NK-92 treated with Interleukin-12 subunit alpha and Interleukin-12 subunit beta, amount 100 ng/mL, for 24 hours (cell line): ENCODE measurements at places on chromosomes 2 and 18.

GRCh38 chr2:99382143-99382542, 45.0 kb downstream of the EIF5B start:
- no peak for DNase-seq

DNA sequence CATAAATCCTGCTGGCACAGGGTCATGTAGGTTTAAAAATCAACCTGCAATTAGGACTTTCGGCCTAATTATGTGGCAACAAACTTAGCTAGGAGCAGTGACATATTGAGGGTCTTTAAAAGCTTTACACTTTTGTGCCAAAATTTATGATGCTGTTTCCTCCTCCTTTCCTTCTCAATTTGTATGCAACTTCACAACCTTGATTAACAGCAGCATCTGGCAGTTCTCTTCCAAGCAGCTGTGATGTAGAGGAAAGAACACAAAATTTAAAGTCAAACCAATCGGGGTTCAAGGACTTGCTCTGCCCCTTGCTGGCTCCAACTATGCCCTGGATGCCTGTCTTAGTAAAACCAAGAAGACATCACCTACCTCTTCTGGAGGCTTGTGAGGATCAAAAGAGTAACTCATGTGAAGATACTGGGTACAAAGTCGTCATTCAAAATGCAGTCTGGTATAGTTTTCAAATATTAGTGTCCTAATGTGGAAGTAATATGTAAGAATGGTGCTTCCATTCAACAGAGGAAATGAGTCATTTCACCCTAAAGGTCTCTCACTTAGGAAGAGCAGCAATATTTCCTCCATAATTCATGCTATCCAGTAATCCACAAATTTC, 94.7 kb downstream of the ANKRD44 start:
- DNase-seq, result no peak

GRCh38 chr2:229748950-229749349, 34.6 kb upstream of the DNER start:
- no peak for DNase-seq

DNA sequence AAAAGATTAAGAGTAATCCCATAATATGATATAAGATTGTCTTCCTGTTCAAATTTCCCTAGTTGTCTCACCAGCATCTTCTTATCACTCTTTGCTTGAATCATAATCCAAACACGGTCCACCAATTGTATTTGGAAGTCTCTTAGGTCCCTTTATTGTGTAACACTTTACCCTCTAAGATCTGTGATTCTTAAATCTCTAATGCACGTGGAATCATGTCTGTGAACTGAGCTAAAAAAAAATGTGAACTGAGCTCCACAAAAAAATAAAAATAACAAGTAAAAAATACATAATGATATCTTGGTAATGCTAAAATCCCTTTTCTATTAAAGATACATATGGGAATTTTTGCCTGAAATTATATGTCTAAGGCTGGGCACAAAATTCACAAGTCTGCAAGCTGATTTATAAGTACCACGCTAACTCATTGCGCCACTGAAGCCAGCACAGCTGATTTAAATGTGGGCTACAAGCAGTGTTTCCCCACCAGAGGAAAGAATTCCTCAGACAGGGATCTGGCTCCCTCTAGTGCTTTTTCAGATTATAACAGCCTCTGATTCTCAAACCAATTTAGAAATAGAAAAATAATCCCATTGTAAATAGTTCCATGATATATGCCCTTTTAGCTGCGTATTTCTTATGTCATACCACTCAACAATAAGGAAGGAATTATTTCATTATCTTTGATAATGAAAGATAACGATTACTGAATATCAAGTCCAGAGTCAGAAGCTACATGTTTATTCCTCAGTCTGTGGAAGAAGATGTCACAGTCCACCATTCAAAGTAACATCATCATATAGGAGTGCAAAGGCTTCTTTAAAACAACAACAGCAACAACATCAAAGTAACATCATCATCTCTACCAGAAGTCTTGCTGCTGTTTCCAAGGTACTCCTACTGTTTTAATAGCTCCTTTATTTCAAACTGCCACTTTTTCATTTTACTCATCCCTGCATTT, 22.9 kb downstream of the RBM43 start:
- DNase-seq, result peak; percentile 32

- no peak for DNase-seq
Observed at GRCh38 chr2:26671691-26672090, 20.8 kb upstream of the KCNK3 start.

GRCh38 chr2:123468071-123468470, 557.0 kb upstream of the CNTNAP5 start:
- no peak for DNase-seq

DNA sequence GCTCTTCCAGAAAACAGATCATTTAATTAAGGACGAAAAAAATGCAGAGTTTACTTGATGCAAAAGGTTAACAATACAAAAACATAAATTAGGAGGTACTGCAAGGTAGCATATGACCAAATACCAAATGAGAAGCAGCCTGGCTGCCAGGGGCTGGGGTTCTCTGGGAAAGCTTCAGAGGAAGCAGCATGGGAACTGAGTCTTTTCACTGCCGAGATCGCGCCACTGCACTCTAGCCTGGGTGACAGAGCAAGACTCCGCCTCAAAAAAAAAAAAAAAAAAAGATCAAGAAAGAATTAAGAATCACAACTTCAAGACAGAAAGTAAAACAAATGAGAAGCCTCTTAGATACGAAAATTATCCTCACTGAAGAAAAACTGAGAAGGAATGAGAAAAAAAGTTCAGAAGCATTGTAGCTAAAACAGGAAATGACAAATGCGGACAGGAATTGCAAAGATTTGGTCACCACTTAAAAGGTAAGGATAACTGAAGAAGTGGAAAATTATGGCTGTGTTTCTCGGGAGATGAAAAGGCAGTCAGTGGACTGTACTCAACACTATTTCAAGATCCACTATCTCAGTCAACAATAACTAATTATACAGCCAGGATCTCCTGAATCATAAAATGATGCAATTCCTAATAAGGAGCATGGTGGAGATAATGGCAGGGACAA, 4.3 kb downstream of the SEPTIN10 start:
- DNase-seq, result no peak

DNA sequence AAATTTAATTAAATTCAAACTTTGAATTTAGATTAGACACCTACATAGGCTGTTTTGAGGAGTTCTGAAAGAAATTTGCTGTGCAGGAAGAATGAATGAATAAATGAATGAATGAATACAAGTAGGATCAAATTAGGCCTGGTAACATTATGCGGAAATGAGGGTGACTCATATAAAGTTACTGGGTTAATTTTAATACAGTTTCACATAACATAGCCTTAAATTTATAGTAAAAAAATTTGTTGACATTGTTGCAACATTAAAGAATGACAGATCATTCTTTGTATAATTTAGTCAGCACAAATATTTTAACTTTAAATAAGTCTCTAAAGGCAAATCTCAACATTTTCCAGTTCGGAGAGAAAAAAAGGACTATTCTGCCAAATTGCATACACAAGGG, 1293.1 kb upstream of the SLC39A10 start:
- no peak for DNase-seq
